ENCODE measurements at places on chromosomes 2 and 18.

DNA sequence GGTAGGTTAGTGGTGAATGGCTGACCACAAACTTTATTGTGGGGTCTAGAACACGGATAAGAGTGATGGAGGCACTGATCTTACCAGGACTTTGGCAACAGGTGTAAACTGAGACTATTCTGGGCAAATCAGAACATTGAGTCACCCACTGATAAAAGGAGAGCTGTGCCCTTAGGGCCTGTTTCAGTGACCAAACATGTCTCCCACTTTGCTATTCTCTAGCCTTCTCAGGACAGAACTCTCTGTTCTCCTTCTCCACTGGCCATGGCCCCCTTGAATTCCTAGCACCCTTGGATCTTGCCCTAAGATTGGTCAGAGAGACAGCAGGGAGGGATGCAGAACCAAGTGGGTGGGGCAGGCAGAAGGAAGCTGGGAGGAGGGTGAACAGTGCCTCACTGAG, 18.3 kb downstream of the TRPM8 start:
- DNase-seq, result no peak

DNA sequence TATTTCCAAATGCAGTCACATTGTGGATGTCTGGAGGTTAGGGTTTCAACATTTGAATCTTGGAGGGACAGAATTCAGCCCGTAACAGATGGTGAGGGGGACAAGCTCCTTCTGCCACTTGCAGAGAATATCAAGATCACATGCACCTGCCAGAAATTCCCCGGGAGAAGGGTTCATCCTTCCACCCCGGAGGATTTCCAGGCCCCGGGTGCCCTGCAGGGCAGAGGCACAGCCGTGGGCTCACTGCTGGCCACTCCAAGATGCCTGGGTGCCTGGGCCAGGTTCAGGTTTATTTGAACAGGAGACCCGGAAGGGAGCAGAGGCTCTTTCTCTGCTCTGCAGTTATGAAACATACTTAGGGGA, 38.2 kb upstream of the MGAT4A start:
- no peak for DNase-seq

DNA sequence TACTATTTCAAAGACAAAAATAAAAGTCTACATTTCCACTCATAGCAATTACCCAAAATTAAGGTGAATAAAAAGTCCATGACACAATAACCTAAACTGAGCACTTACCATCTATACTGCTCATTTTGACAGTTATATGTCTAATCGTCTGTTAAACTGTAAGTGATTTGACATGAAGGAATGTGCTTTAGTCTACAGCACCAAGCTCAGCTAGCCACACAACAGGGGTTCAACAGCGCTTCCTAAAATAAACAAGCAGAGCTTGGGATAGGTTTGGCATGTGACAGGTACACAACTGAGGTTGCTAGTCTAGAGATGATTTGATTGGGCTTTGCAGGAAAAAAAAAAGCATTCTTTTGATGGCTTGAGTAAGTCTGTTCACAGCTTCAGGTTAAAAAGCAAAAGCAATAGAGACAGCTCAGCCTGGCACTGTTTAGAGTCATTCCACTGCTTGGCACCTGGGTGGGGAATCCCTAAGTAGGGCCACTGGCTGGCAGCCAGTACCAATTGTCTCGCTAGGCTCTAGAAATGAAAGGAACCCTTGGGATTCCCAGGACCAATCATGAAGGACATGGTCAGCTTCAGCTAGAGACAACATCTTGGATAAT, 78.6 kb downstream of the BARD1 start:
- DNase-seq, result no peak

DNA sequence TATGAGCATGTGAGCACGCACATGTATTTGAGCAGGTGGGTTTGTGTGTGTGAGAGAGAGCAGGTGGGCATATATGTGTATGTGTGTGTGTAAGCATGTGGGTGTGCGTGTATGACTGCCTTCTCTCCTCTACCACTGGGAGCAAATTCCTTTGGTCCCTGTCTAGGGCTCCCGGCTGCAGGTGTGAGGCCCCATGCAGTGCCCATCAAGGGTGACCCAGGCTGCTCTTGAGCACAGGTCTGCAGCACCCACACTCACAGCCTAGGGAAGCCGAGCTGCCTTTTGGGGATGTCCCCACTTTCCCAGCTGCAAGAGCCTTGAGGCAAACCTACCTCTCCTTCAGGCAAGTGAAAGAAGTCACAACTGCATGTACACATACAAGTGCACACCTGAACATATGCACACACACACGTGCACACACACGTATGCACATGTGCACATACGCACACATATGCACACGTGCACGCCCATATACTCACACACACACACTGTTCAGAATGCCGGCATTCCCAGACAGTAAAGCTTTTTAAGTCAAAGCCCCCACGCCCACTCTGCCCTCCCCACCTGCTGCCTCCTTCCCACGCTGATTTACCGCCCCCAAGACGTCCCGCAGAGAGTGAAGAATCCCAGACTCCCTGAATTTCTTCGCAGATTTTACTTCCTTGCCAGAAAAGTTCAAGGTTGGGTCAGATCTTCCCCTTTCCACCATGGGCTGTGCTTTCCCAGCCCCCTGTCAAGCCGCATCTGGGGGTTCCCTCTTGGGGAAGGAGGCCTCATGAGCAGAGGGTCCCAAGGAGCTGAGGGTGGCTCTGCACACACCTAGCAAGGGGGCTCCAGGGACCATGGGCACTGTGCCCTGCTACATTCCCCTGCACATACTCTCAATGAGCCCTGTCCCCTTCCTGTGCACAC, 170.6 kb downstream of the TWIST2 start:
- no peak for DNase-seq

DNA sequence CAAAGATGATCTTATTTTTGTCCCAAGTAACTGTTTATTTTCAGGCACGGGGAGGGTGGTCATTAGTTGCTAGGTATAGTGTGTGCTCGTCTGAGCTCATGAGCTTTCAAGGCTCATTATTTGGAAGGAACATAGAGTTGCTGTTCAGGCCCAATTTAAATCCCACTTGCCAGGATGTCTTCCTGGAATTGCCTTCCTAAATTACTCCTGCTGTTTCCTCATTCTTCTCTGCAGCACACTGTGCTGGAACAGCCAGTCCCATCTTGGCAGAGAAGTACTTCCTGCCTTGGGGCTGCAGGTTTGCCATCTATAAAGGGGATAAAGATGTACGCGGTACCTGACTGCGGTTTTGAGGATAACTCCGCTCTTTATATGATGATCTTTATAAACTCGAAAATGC, 37.3 kb downstream of the GREB1 start:
- DNase-seq, result no peak

DNA sequence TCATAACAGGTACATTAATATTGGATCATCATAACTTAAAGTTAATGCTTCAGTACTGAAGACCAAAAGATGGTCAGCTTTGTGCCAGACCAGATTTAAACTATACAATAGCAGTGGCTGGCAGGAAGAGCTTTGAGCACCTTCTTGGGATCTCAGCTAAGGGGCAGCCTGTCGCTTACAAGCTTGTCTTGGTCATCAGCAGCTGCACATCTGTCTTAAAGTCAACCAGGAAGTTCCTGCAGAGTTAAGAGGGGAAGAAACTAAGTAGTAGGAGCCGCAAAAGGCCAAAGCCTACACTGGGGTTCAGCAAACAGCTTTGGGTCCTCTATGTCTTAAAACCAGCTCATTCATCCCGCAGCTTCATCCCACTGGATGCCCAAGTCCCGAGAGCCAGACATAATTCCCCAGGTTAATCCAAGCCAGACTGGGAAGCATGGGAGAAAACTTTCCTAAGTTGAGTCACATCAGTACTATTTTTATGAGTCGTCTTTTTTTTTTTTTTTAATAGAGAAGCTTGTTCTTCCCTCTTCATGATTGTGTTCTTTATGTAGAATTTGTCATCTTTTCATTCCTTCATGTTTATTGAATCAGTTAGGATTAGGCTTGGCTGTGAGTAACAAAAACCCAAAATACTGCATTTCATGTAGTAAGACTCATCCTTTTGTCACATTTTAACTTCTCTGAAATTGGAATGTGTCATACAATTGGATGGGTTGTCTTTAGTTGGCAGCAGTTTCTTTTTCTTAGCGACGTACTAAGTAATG, 59.3 kb downstream of the SERTAD2 start:
- no peak for DNase-seq

DNA sequence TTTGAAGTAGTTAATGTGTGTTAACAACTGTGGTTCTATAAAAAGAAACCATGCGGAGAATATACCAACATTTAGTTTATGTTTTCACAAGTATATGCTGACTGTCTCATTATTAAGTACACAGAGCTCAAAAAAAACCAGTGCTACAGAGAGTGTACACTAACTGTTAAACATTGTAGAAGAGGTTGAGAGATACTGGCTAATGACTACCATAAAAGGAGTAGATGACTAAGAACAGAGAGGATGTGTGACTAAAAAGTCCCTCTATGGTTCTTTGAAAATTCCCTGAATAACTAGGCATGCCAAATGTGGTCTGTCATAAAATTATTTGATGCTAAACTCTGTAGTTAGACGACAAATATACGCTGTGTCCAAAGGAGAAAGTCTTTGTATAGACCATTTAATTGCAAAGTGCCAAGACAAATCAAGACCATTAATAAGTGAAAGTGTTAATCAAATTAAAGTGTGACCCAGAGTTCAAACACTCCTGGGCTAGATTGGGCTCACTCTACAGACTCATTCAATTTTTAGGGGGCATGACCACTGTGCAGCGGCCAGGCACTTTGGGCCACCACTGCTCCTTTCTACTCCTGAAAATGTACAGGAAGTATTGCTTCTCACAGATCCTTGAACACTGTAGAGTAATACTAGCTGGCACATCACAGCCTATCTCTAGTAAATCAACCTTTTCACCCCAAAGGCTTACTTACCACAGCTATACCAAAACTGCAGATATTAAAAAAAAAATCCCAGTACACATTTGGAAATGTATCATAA, 45.1 kb upstream of the SERTAD2 start:
- DNase-seq, result no peak
